CD8-positive, alpha-beta memory T cell (primary cell): ENCODE measurements at places on chromosomes 3 and 15.

- no peak for DNase-seq
Measured at GRCh38 chr3:33718595-33718907, 497 bp upstream of the CLASP2 start.

GRCh38 chr15:70437089-70437488 is 326.3 kb downstream of the UACA start:
- no peak for DNase-seq

GRCh38 chr3:148970271-148970670 is 21.1 kb upstream of the GYG1 start:
- DNase-seq: no peak

- no peak for DNase-seq
Measured at GRCh38 chr3:30471066-30471465, 135.3 kb upstream of the TGFBR2 start.

DNA sequence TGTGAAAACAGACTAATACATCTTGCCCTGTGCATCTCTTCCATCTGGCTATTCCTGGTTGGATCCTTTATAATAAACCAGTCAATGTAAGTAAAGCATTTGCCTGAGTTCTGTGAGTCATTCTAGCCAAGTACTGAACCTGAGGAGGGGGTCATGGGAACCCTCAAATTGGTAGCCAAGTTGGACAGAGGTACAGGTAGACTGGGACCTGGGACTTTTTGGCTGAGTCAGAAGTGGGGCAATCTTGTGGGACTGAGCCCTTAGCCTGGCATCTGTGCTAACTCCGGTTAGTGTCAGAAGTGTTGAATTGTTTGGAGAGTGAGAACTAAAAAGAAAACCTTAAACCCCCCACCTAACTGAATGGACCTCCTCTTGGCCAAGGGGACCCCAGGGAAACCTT is 21.0 kb upstream of the LIMD1 start:
- no peak for DNase-seq
